ENCODE measurements at places on chromosomes 12 and 14. TPM values are rescaled to one million over a fixed set of nuclear protein-coding genes. Genes with fewer than 3 reads are reported as not detected.

C1QL4 gene
- not detected for total RNA-seq

WNT1 gene
- total RNA-seq = not detected

MSRB3 gene
- 2.1 TPM for total RNA-seq

VRTN gene
- not detected for total RNA-seq

FGF6 gene
- not detected for total RNA-seq

TBX5 gene
- 0.35 TPM for total RNA-seq

Measured in airway epithelial cell (primary cell).